ELF-1 (cell line): ENCODE measurements at places on chromosomes 13 and 19.
A peak's percentile ranks its signal among the peaks of the same experiment; 100 is the strongest.

- no peak for DNase-seq
Observed at GRCh38 chr13:91664039-91664438, 265.6 kb downstream of the GPC5 start.

- no peak for DNase-seq
Observed at GRCh38 chr19:50362030-50362412, 3.4 kb downstream of the NAPSA start.

DNA sequence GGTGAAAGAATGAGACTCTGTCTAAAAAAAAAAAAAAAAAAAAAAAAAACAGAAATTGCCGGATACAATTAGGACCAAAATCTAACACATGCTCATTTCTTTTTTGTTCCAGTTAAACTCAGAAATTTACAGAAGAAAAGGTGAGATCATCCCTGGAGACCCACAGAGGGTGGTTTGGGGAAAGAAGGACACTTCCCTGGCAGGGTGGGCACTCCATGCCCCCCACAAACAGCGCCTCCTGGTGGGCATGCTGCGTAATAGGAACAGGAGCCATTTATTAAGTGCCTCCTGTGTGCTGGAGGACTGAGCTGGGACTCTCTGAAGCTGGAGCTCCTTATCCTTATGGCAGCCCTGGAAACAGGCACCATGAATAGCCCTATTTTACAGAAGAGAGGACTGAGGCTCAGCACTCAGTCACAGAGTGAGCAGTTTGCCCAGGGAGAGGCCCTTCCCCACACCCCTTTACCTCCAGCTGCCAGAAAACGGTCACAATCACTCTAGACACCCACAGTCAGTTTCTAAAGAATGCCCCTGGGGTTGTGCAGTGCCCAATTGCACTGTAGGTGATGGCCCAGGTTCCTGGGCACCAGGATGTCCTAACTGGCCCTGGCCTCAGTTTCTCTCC is 10.1 kb downstream of the C19orf38 start:
- no peak for DNase-seq

DNA sequence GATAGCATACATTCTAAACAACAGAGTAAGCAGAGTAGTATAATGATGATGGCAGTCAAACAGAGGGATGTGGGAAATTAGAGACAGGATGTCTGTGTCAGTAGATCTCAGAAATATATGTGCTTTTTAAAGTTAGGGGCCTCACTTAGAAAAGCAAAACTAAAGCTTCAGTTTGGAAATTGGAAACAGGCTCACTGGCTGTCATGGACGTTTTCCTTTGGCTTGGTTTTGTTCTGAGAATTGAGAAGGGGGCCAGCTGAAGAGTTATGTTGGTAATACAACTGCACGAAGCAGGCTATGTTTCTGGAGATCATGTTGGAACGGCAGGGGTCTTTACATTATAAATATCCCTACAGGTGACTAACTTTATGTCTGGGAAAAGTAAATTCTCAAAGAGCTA is 261.3 kb downstream of the LMO7 start:
- no peak for DNase-seq

DNA sequence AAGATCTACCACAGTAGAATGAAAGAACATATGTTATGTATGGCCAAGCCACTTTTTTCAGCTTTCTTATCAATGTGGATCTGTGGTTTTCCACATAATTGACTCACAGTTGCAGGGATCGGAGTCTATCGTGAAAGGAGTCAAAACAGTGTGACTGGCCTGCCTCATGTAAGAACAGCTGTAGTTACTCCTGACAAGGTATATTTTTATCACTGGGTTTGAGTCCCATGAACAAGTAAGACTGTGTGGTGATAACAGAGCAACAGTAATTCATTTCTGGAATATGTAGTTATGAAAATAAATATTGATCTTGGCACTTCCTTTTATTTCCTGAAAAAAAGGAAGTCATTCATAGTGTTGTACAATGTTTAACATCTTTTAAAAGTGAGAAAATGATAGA is 416.6 kb downstream of the KLF12 start:
- DNase-seq = no peak

DNA sequence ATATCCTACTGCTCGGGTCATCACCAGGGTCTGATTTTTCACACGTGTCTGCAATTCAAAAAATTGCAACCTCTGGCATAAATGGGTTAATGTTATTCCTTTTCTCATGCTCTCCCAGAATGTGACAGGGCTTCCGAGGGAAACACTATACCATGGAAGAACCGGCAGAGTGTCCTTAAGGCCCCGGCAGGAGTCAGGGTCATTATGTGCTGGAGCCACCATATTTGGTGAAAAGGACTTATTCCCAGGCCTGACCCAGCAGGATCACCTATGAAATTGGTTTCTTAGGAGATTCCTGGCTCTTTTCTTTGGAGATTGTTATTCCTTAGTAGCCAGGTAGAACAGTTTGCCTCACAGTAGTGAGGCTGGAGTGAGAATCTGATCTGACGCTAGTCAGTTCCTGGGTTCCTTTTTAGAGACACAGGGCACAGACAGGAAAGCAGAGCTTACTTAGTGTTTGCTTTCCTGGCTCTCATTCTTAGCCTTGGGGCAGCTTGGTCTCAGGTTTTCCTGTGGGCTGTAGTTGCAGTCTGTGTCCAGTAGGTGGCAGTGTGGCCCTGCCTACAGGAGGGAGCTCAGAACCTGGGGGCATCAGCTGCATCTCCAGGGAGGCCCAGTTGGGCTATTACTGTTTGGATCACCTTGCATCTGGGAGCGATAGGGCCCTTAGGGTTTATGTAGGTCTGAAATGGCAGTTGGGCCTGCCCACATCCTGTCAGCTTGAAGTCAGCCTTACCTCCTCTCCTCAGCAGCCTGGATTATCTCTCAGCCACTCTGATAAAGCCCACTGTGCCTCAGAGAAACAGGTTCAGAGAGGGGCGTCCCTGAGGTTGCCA is 12.4 kb downstream of the SNRNP70 start:
- peak; percentile 96 for DNase-seq

- peak; percentile 78 for DNase-seq
Observed at GRCh38 chr13:78595495-78596398, 7.6 kb downstream of the POU4F1 start.

GRCh38 chr19:29939628-29940027 is 2.4 kb upstream of the URI1 start:
- DNase-seq = no peak

GRCh38 chr13:25375727-25376358 is 4.1 kb downstream of the ATP8A2 start:
- DNase-seq = peak; percentile 68

DNA sequence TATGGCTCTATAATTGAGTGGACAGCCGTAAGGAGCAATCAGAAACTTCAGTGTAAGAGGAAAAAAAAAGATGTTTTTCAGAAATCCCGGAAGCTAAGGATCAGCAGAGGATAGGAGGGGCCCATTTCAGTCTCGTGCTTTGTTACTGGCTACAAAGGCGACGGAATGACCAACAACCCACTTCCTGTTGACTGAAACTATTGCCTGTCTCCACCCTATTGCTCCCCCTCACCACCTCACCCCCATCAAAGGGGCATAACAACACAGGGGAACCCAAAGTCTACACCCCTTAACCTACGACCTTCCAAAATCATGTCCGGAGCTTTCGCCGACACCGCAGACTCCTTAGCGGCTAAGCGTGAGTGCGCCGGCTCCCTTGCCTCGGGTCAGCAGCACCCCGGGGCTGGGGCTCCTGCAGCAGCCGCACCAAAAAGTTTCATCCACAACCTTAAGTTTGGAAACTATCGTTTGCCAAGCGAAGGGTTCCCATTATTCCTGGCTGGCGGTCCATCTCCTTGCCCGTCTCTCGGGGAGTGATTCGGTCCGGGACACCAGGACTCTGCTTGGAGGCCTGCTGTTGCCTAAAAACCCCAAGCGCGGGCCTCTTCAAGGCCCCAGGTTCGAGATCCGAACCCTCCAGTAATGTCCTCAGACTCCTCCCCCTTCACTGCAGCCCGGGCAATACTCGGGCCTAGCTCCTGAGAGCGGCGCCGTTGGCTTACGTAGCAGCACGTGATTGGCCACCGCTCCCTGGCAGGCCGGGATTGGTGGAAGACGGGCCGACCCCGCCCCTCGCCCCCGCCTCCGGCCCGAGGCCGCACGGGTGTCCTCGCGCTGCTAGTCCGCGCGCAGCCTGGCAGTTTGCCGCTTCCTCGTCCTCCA is at the start of gene TPP2:
TPP2 (plus strand) TSS at position 840 of the 882 bp plus-strand sequence. CDS start 53 bp downstream, outside the sequence.
- peak; percentile 99 for DNase-seq

DNA sequence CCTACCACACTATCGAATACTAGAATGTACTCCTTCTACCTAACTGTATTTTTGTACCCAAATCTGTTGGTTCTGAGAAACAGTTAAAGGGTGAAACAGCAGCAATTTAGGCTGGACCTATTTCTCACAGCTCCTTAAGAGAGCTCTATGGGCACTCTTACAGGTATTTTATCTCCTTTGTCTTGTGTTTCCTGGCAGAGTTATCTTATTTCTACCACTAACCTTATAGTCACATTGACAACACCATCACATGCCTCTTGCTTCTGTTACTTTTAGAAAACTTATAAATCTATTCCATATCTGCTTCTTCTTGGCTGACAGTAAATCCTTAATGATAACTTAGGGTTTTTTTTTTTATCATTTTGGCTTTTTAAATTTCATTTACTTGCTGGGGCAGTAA is 130.7 kb downstream of the MYO16 start:
- no peak for DNase-seq

DNA sequence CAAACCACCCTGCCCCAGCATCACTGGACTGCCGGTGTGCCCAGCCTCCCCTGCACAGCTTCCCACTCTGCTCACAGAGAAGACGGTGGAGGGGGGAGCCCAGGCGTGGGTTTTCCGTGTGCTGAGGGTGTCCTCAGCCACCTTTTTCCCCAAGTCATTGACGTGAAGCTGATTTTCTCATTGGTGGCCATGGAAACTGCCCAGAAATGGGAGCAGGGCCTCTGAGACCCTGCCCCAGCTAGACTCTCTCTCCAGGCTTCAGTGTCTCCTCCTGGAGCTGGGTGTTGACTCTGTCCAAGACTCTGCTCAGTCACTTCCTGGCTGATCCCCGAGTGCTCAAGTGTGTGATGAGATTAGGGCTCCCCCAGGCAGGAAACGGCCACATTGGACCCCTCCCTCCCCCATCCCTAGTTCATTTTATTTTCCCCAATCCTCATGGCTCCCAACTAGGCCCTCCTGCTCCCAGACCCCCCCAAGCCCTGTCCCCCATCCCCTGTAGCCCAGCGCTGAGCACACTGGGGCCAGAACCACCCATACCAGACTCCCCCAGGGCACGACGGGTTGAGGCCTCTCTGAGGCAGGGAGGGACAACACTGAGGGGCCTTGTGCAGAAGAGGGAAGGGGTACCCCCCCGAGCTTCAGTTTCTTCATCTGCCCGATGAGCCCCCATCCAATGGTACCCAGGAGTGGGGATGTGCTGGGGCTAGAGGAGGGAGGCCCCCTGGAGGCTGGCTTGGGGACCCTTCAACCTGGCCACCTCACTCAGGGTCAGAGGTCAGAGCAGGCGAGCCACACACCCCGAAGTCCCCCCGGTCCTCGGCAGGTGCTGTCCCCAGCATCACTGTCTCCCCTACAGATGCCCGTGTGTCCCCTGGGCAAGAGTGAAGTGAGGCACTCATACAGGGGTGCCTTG is 1.2 kb upstream of the F2RL3 start:
- no peak for DNase-seq

GRCh38 chr13:109357751-109358471 is 428.5 kb downstream of the IRS2 start:
- DNase-seq = no peak

DNA sequence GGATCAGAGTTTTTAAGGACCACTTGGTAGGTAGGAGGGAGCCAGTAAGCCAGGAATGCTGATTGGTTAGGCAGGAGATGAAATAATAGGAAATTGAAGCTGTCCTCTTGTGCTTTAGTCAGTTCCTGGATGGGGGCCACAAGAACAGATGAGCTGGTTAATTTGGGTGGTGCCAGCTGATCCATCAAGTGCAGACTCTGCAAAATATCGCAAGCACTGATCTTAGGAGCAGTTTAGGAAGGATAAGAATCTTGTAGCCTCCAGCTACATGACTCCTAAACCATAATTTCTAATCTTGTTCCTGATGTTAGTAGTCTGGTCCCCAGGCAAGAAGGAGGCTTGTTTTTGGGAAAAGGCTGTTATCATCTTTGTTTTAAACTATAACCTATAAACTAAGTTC is 117.9 kb upstream of the GPR12 start:
- no peak for DNase-seq

- no peak for DNase-seq
Observed at GRCh38 chr13:29562786-29563438, 32.6 kb downstream of the SLC7A1 start.

DNA sequence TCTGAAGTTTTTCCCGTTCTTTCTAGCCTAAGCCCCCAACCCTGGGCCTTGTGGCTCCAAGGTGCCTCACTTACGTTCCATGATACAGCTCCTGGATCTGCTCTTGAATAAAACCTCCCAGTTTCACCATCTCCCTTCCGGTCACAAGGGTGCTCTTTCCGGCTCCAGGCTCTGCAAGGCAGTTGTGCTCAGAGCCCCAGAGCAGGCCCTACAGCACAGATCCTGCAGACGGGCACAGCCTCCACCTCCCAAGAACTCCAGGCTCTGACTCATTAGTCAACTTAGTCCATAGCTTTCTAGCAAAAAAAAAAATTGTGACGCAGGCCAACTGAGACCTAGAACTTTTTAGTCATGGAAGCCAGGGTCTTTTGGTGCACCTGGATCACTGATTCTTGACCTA is 33.9 kb upstream of the SLC7A10 start:
- no peak for DNase-seq

GRCh38 chr19:14779151-14779550 is 791 bp upstream of the ADGRE2 start:
- no peak for DNase-seq

- no peak for DNase-seq
Observed at GRCh38 chr19:38486731-38487336, 53.3 kb downstream of the RYR1 start.

GRCh38 chr13:51125495-51126226 is 14.6 kb upstream of the C13orf42 start:
- peak; percentile 53 for DNase-seq

GRCh38 chr13:27988520-27988919 is at the start of gene URAD:
Gene URAD, minus strand, starts transcription at chr13:27988693. Its CDS starts 56 bp downstream, at chr13:27988637.
- peak; percentile 36 for DNase-seq

DNA sequence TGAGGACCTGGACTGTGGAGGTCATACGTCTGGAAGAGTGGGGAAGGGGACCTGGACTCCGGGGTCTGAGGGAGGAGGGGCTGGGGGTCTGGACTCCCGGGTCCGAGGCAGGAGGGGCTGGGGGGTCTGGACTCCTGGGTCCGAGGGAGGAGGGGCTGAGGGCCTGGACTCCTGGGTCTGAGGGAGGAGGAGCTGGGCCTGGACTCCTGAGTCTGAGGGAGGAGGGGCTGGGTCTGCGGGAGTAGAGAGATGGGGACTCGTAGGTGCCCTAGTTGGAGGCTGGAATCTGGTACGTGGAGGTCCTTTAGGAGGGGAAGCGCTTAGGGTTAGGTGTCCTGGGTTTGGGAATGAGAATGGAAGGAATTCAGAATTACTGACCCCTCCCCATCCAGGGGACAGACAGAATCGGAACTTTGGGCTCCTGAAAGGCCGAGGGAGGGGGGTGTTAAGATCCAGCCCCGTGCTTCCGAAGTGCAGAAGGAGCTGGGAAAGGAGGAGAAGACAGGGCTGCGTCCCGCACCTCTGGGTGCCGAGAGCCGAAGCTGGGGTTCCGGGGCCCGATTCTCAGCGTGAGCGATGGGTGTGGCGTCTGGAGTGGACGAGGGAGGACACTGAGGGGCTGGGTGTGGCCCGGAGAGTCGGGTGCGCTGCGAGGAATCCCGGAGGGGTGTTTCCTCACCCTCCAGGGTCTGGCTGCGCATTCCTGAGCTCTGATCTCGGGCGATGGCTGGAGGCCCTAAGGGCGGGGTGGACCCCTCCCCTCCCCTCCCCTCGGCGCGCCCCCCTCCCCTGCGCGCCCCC is 608 bp downstream of the MYADM start:
- DNase-seq = peak; percentile 78

GRCh38 chr19:374183-374885 is 29.7 kb upstream of the MIER2 start:
- DNase-seq = no peak

GRCh38 chr13:96824140-96824539 is 170.1 kb downstream of the OXGR1 start:
- DNase-seq = no peak
